ENCODE measurements at places on chromosomes 12 and 14.
A peak's percentile ranks its signal among the peaks of the same experiment; 100 is the strongest.

DNA sequence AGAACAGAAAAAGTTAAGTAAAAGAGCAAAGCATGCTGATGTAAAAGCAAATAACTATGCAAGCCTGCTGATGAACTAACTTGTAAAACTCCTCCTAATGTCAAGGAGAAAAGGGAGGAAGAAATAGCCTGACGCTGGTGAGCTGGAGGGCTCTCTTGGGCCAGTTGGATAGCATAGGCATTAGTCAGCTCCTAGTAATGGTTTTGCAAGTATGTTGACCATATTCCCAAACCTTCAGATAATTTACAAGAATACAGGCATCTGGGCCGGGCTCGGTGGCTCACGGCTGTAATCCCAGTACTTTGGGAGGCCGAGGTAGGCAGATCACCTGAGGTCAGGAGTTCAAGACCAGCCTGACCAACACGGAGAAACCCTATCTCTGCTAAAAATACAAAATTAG, 871.4 kb downstream of the C12orf50 start:
- DNase-seq: no peak

GRCh38 chr14:104794993-104795780, at the start of gene AKT1:
AKT1 (minus strand) TSS chr14:104795748; CDS start chr14:104792643, 3,105 bp downstream.
- DNase-seq: no peak

- DNase-seq: no peak
Observed at GRCh38 chr14:26594756-26595545, 2.9 kb downstream of the NOVA1 start.

GRCh38 chr14:56180754-56181542, 62.7 kb downstream of the PELI2 start:
- DNase-seq: no peak

DNA sequence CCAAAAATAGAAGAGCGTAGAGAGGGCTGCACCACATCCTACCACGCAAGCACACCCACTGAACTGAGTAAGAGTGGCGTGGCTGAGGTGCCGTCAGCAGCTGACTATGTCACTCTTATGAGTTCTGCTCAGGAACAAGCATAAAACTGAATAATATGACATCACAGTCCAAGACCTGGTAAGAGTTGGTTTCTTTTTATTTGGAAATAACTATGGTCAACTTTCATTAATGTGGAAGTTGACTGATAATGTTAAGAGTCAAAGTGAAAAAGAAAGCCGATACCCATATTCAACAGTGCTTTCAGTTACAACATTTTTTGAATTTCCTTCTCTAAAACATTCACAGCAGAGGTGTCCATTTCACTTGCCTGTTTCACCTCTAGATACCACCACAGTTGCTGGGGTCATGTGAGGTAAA, 44.6 kb downstream of the GNS start:
- DNase-seq: peak; percentile 21

GRCh38 chr12:10196210-10196609, 16.5 kb upstream of the GABARAPL1 start:
- DNase-seq: no peak

GRCh38 chr12:1309613-1310012, 284.8 kb downstream of the FBXL14 start:
- DNase-seq: no peak

DNA sequence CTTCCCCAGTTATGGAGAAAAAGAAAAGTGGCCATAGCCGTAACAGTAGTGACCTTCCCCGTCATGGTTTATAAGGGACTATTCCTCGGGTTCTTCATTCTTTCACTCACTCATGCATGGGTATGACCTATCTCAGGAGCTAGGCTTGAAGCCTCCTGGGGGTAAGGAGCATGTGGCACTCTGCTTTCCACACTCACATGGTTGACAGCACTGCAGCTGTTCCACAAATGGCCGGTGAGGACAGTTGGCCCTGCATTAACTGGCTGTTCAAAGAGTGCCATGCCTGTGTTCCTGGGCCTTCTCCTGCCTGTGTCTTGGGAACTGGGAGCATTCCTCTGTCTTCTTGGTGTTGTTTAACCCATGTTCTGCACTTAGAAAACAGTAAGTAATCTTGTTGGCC, 66.2 kb upstream of the PNMA1 start:
- no peak for DNase-seq
